ENCODE measurements at places on chromosomes 4 and X.
A peak's percentile ranks its signal among the peaks of the same experiment; 100 is the strongest.

DNA sequence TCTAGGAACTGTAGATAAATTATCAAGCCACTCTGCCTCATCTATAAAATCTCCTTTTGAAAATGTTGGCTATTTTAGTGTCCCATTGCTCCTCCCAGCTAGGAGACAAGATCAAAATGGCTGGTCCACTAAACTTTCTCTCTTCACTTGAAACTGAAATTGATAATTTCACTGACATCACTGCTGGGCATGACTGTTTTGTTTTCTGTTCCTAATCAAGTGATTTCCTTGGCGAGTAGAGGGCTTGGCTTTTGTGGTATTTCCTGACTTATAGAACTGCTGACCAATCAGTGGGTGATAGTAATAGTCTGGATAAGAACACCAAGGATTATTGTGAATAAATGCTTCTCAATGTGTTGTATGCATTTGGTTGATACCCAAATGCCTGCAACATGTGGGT, 2152.9 kb downstream of the ARAP2 start:
- no peak for DNase-seq

- no peak for DNase-seq
Observed at GRCh38 chr4:150875367-150875766, 139.7 kb downstream of the LRBA start.

DNA sequence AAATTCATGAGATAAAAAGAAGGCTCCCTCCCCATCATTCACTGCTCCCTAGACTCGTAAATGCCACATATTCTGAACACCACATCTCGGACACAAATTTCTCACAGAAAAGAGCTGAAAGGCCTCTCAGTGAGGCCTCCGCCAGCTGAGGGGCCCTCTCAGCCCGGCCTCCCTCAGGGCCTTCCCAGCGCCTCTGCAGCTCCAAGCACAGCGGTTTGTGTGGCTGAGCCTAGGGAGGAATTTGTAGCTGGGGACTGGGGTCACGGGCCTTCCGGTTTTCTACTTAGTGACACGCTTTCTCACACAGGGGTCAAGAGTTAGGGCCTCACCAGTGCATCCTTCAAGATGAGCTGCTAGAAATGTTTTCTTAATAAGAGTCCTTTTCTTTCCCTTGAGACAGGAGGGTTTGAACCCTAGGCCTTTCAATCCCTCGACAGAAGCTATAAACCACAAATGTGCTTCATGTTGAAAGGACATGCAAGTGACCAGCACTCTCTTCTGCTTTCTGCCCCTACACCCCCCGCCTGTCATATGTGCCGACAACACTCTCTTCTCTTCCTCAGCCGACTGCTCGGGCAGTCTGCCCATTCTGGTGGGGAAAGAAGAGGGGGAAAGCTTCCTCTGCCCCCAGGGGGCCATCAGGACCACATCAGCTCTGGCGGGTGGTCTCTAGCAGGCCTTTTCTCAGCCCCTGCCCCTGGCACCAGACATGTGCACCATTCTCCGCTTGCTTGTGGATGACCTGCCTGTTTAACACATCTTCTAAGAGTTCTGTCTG, 104.9 kb downstream of the CHIC2 start:
- DNase-seq: no peak

GRCh38 chr4:72111863-72112262, 80.1 kb downstream of the NPFFR2 start:
- no peak for DNase-seq

DNA sequence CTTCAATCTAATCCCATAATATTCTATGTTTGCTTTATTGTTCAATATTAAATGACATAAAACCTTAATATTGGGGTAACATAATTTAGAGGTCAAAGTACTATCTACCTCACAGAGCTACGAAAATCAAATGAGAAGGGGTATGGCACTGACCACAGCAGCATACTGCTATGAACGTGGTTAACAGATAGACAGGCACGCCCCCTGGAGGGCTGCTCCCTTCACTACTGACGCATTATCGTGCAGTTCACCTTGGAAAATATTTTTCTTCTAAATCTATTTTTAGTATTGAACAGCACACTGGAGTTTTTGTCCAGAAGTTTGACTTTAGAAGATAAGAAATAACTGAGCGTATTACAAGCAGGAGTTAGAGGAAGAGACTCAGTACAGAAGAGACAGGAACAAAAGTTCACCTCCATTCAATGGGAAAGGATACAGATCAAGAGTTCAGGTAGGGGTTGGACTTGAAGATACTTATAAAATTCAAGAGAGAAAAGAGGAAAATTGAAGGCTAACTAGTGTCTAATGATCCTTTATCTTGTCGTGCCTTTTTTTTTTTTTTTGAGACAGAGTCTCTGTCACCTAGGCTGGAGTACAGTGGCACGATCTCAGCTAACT, 22.7 kb downstream of the MAP9 start:
- no peak for DNase-seq

DNA sequence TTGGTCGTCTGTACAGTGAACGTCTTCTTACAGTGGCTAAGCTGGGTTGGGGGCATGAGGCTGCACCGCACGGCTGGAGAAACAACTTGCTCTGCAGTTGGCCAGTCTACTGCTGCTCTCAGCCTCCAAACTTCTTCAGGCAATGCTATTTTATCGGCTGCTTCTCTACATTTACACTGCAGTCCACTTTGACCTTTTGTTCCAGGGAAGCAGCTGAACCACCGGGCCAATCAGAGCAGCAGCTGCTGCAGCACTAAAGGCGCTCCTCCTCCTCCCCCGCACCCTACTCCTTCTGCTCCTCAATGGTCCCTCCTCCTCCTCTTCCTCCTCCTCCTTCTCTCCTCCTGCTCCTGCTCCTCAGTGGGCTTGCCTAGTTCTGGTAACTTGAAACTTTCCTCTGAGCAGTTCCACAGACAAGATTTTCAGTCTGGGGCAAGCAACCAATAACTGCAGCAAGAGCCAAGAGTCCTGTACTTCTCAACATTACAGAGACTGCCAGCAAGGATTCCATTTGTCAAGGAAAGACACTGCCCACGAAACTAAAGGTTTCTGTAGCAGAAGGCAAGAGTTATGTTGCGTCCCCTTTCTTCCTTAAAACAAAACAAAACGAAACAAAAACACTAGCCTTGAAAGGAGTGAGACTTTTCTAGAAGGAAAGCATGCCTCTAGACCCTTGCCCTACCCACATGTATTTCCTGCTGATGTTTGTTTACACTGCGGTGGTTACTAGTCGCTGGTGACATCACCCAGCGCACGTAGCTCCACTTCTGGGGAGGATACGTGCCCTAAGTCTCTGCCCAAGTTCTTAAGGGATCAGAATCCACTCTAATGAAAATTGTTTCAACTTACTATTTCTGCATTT, 125.7 kb upstream of the NAP1L5 start:
- DNase-seq: peak; percentile 71

GRCh38 chrX:40571600-40571999, 9.2 kb upstream of the ATP6AP2 start:
- DNase-seq: no peak

- DNase-seq: no peak
Observed at GRCh38 chrX:56813318-56813837, 84.3 kb downstream of the NBDY start.

- no peak for DNase-seq
Observed at GRCh38 chr4:73028621-73029020, 40.9 kb downstream of the COX18 start.

GRCh38 chrX:8668813-8669212, 63.1 kb downstream of the ANOS1 start:
- no peak for DNase-seq

DNA sequence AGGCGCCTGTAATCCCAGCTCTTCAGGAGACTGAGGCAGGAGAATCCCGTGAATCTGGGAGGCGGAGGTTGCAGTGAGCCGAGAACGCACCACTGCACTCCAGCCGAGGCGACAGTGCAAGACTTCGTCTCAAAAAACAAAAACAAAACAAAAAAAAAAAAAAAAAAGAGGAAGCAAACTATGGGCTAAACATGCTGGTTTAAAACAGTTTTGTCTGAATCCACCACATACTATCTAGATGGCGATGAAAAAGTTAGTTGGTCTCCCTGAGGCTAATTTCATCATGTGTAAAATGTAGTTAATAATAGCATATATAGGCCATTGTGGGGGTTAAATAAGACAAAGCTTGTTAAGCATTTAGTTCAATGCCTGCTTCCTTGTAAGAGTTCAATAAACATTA, 451.1 kb downstream of the RPA4 start:
- no peak for DNase-seq

GRCh38 chr4:47533689-47534347, 48.7 kb downstream of the ATP10D start:
- DNase-seq: no peak

DNA sequence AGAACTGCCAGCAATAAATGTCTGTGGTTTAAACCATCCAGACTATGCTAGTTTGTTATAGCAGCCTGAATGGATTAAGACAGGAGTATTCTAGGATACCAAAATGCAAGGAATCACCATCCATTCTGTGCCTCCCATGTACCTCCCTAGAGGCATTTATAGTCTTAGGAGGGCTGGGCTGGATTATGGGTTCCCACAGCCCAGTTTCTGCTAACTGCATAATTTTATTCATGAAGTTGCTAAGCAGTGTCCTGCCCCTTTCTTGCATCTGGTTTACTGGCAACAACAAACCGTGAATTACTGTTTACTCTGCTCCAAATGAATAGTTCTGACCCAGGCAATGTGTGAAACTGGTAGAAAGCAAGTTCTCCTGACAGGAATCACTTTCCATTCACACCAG, 67.1 kb upstream of the PRKX start:
- no peak for DNase-seq

All from DMS 273 treated with DMSO at 0.1 percent for 48 hours (cell line).